Endothelial cell (in vitro differentiated cells): ENCODE measurements at places on chromosomes 3 and 15. TPM values are rescaled to one million over a fixed set of nuclear protein-coding genes. Genes with fewer than 3 reads are reported as not detected.

Gene TM4SF1
- total RNA-seq: 0.97 TPM

Gene KBTBD13
- total RNA-seq: not detected

Gene PARP6
- total RNA-seq: 77.4 TPM

Gene POPDC2
- 2.0 TPM for total RNA-seq

Gene GOLGA6A
- total RNA-seq: 0.85 TPM

Gene CD200
- total RNA-seq: 30.9 TPM

Gene CYP11A1
- total RNA-seq: 0.82 TPM

Gene MORC1
- 0.10 TPM for total RNA-seq

Gene SLC28A1
- not detected for total RNA-seq

Gene SERINC4
- not detected for total RNA-seq

Gene IMPG2
- 0.74 TPM for total RNA-seq

Gene SCN11A
- total RNA-seq: 0.69 TPM

Gene KLHL18
- total RNA-seq: 41.8 TPM

Gene ALDH1L1
- not detected for total RNA-seq

Gene SPATA12
- total RNA-seq: 0.15 TPM

Gene GOLGA8K
- total RNA-seq: 0.31 TPM

Gene ZNF502
- 2.6 TPM for total RNA-seq

Gene FMN1
- total RNA-seq: 1.3 TPM

Gene PIGZ
- 3.5 TPM for total RNA-seq

Gene P4HTM
- 9.3 TPM for total RNA-seq

Gene PRRT3
- total RNA-seq: 1.9 TPM

Gene TTC23
- total RNA-seq: 24.3 TPM

Gene PEX11A
- total RNA-seq: 4.5 TPM
